ENCODE measurements at places on chromosomes 7 and 10.
A peak's percentile ranks its signal among the peaks of the same experiment; 100 is the strongest.

- DNase-seq, result no peak
Observed at GRCh38 chr10:47286591-47287315, 13.2 kb upstream of the GDF10 start.

DNA sequence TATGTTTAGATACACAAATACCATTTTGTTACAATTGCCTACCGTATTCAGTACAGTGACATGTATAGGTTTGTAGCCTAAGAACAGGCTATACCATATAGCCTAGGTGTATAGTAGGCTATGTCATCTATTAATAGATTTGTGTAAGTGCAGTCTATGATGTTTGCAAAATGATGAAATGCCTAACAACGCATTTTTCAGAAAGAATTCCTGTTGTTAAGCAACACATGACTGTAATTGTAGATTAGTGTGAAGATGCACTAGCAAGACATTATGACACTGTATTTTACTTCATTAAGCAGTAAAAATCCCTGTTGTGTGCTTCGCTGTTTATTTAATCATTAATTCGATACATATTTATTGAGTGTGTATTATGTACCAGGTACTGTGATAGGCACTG is 446.0 kb downstream of the SUGCT start:
- DNase-seq, result no peak

GRCh38 chr7:133491846-133492652 is 239.2 kb downstream of the EXOC4 start:
- no peak for DNase-seq

- DNase-seq, result peak; percentile 81
Observed at GRCh38 chr7:11485636-11486035, 346.4 kb downstream of the THSD7A start.

DNA sequence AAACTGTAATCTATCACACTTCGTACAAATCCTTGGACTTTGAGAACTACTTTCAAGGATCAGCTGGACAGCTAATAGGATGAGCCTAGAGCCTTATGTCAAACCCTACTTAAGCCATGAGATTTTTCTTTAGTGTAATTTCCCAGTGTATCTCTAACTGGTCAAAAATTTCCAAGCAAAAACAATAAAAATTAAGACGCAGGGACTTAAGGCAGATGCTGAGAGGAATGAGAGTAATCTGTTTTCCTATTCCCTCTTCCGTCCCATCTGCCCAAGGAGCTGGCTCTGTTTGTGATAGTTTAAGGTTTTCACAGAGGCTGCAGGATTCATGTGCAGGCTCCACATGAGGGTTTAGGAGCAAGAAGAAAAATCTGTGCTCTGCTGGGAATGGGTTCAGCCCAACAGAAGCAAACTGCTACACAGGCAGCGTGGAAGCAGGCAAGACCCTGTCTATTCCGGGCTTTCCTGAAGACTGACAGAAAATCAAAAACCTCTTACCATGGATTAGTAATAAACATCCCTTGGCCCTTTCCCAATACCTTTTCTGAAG is 62.2 kb downstream of the ARMH3 start:
- no peak for DNase-seq

GRCh38 chr10:80540618-80540980 is 2.9 kb downstream of the SH2D4B start:
- DNase-seq, result no peak

DNA sequence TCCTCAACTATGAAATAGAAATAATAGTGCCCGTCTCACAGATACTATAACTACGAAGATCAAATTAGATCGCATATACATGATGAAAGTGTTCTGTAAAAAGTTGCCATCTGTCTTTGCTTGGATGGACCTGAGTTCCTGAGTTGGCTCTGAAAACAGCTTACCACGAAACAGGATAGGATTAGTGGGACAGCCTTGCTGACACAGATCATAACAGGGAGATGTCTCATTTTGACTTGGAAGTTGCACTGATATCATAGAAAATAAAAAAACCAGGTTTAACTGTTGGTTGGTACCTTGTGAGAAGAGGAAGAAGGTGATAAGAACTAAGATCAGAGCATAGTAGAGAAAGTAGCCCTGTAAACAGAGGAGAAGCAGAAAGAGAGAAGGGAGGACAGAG is 79.3 kb upstream of the AGBL3 start:
- no peak for DNase-seq

- peak; percentile 47 for DNase-seq
Observed at GRCh38 chr10:107517811-107518210, 353.3 kb upstream of the SORCS1 start.

GRCh38 chr10:128536259-128536658 is 410.0 kb upstream of the MKI67 start:
- no peak for DNase-seq

- no peak for DNase-seq
Observed at GRCh38 chr7:7581531-7582179, 15.0 kb downstream of the MIOS start.

DNA sequence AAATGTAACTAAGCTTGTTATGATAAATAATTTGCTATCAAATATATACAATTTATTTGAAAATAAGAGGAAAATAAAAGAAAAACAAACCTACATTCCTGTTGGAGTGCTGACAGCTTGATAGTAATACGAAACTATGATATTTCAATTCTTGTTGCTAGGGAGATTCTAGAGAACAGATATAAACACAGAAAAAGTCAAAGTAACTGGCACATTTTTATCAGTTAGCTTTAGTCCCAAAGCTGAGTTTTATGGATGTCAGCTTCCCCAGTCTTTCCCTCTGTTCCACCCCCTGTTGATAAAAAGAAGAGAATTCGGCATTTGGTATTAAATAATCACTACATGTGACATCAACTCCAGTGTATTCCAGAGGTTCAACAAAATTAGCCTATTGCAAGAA is 1134.0 kb downstream of the XPNPEP1 start:
- no peak for DNase-seq

- no peak for DNase-seq
Observed at GRCh38 chr7:107145067-107145838, 23.6 kb upstream of the HBP1 start.

- no peak for DNase-seq
Observed at GRCh38 chr10:123512901-123513775, 153.0 kb upstream of the GPR26 start.

- peak; percentile 50 for DNase-seq
Observed at GRCh38 chr10:89414146-89414878, at the start of gene IFIT5. TSS of gene IFIT5 (plus strand) at chr10:89414568. CDS start at chr10:89414799, 231 bp downstream.

DNA sequence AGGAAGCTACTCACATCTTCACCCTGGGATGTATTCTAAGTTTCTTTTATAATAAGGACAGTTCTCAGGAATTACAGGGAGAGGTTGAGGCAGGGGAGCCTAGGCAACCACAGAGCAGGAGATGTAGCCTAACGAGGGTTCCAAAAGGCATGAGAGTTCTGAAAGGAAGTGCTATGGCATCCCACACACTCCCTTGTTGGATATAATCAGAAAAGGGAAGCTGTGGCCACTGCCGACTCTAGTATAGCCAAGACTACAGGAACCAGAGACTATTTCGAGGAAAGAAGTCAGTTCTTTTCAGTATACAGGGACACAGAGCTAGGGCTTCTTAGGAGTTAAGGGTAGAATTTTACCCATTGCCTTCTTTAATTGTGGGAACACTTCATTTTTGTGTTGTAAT is 11.0 kb downstream of the PRR15 start:
- DNase-seq, result no peak

DNA sequence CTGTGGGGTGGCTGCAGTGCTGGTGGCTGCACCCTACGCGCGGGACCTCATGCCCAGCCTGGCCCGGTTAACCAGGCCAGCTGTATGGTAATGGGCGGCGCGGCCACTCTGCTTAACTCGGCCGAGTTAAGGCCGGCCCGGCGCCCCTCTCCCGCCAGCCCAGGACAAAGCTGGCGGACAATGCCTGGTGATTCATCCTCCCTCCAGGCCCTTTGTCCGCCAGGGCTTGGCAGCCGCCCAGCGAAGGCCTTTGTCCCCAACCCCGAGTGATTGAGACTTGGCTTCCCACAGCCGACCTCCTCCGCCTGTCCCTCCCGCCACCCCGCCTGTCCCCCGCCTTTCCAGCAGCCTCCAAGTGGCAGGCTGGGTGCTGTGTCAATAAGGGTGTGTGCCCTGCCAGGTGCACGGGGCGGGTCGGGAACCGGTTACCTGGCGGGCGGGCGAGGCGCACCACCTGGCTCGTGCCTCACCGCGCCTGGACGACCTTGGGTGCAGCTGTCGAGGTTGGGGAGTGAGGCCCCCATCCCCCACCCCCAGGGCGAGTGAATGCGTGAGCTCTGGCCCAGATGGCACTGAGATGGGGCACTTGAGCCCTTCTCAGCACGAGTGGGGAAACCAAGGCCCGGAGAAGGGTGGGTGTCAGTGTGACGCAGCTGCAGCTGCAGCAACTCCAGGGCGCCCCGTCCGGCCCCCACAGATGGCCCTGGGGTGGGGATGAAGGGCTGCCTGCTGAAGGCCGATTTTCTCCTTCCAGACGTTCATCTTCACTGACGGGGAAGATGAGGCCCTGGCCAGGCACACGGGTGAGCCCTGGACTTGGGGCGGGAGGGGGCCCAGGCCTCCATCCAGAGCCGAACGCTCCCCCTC is 4.6 kb downstream of the LFNG start:
- no peak for DNase-seq

GRCh38 chr10:75048669-75049098 is 62.8 kb upstream of the SAMD8 start:
- DNase-seq, result peak; percentile 40

DNA sequence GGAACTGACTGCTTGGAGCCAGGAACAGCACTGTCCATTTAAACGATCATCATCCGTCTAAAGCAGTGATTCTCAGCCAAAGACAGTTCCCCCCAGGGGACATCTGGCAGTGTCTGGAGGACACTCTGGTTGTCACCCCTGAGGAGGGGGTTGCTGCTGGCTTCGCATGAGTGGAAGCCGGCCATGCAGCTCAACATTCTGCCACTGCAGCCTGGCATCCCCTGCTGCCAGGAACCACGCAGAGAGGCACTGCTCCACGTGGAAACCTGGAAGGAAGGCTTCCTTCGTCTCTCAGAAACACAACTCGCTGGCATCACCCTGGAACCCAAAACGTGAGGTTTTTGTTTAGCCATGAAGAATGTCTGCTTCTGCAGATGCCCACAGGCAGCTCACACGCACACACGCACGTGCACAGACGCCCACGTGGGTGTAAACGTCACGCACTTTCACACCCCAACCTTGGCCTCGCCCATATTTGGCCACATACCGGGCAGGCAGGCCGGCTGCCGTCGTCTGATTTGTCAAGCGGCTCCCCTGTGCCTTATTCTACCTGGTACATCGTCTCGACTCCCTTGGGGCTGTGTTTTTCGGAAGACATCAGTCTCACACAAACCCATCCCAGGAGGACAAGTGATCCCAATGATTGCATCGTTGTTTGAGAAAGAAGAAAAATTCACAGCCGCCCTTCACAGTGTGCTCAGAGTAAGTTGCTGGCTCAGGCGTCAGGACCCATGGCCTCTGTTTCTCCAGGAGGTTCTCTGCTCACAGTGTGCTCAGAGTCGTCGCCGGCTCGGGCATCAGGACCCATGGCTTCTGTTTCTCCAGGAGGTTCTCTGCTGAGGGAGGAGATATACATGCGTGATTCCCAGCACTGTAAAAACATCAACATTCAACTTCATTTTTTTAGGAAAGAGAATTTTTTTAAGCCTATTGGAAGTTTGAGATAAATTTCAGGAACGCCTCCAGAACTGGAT is 127.2 kb upstream of the PPP2R2D start:
- DNase-seq, result no peak

DNA sequence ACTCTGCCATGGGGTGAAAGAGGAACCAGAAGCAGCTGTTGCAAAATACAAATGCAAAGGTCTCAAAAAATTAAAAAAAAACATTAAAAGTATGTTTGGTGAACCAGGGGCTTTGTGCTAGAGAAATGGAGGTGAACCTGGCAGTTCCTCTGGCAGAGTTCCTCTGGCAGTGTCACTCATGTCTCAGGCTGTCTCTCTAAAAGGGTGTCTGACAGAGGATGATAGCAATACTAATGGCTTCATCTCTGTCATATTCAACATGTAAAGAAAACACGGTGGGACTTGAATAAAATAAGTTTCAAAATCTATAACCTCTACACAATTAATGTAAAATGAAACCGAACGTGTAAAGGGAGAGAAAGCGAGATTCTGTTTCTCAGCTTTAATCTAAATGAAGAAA is 375.7 kb upstream of the VWC2 start:
- no peak for DNase-seq

DNA sequence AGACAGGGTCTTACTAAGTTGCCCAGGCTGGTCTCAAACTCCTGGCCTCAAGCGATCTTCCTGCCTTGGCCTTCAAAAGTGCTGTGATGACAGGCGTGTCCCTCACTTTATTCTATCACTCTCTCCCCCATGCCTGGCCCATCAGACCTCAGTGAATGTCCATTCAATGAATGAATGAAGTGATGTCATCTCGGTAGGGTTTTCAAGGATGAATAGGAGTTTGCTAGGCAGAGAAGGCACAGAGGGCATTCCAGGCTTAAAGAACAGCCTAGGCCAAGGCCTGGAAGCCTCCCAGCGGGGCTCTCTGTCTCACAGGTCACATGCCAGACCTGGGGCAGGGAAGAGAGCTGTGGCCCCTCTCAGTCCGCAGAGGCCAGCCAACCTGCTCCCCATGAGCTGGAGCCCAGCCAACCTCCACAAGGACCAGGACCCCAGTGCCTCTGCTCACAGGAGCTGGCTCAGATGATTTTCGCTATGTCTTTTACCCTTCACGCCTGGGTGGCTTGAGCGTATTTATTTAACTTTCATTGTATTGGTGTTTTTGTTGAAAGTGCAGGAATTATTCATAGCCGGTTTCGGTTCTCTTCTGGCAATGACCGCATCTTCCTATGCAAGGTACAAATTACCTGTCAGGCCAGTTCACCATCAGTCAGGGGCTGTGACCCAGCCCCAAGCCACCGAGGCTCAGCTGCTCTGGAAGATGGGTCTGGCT is 11.8 kb upstream of the TNRC18 start:
- DNase-seq, result no peak

GRCh38 chr10:95337423-95338160 is 46.8 kb upstream of the PDLIM1 start:
- no peak for DNase-seq

Measured in SK-MEL-5 (cell line).